Karpas-422 (cell line): ENCODE measurements at places on chromosomes 7 and 10. TPM values are rescaled to one million over a fixed set of nuclear protein-coding genes. Genes with fewer than 3 reads are reported as not detected.

DNA sequence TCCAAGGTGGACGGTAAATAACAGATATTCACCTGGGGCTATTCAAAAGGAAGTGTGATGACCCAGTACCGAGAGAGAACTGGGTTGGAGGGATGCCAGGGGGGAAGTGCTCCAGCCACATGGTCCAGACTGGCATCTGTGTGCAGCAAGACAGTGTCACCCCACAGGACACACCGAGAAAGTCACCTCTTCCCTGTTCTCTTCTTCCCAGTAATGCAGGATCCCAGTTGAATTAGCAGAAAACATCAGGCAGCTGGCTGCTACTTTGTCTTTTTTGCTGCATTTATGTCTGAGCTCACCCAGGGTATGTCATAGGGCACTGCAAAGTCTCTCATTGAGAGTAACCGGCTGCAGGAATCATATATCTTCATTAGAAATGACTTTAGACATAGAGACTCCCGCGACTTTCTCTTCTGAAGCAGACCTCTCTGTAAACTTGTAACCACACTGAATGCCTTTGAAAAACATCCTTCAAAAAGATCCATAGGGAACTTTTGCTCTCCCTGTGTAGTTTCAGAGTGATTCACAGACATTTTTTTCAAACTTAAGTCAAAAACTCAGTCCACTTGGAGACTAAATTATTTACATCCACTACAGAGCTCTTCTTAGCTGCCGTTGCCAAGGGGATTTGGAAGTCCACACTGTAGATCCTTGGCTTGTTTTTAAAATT lies 609.0 kb upstream of the DPP6 start:
- DNase-seq = no peak

DNA sequence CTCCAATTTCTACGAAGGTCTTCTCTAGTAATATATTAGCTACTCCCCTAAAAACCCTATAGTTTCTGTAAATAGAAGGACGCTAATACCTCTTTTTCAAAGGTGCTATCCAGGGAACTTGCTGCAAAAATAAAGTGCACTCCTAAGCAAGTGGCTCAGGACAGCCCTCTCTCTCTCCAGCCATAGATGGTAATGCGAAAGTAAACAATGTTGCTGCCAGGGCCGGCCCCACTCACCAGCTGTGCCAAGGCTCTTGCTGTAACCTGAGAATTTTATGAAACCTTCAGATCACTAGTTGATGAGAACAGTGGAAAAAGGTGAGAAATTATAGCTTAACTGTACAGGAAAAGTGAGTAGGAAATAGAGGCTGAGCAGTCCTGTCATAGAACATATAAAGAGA lies 10.9 kb upstream of the TAS2R39 start:
- DNase-seq = no peak

- DNase-seq = no peak
Observed at GRCh38 chr10:85557077-85557476, 809.5 kb downstream of the GRID1 start.

The ITGA8 gene
- not detected in 2 replicates for total RNA-seq

The ASZ1 gene
- not detected in 2 replicates for total RNA-seq

The NEUROD6 gene
- not detected in 2 replicates for total RNA-seq

DNA sequence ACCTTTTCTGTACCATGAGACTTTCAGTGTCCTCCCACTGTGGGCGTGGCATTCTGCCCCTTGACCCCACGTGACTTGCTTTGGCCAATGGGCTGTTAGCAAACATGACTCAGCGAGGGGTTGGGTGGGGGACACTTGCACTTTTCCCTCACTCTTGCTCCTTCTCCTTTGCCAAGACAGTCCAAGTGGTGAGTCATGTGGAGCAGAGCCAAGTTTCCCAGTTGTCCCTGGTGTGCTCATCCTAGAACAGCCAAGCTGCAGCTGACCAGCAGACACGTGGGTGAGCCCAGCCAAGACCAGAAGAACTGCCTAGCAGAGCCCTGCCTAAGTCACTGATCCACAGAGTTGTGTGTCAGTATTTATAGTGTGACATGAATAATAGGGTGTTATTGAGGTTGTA lies 82.8 kb upstream of the CPXM2 start:
- no peak for DNase-seq

DNA sequence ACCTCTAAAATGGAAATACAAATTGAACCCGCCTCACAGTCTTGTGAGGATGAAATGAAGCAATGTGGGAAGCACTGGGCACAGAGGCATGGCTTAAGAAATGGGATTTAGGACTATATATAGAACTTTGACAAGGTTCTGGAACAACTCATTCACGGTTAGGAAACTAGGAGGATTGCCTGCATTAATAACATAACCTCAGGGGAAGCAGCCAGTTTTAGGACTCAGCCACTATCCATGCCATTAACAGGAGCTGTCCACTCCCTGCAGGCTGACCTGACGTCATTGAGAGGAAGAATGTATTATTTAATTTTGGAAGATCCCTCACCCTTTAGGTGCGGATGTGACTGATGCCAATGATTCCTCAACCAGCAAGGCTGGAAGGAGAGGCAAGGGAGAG lies 34.8 kb downstream of the ITGB8 start:
- DNase-seq = no peak

DNA sequence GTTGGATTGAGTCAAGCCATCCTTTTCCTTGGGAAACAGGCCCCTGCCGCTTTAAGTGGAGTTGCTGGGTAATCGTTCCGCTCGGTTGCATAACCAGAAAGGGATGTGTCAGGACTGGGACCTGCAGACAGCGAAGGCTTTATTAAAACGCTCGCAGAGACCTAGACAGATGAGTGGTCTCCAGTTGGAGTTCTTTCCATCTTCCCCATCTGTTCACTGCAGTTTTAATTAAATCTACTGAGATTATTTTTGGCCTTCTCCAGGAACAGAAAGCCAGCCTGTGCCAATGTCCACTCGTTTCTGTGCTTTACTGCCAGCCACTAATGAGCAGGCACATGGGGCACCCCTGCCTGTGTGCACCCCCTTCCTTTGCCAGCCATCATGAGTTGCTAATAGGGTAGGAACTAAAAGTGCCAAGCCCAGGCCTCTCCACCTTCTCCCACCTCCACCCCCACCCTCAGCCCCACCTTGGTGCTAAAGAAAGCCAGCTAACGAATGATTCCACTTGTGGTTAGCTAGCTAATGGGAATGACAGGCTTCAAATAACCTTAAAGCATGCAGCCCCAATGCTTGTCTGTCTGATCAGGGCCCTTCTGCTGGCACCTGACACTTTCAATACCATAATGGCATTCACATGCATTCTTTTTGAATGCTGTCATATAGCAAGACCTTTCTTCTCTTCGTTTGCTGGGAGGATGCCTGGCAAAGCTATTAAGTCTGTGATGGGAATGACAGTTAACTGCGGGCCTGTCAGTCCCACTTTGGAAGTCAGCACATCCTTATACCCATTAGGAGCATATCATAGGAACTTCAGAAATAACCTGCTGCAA lies 556.8 kb upstream of the GALNT17 start:
- DNase-seq = no peak

DNA sequence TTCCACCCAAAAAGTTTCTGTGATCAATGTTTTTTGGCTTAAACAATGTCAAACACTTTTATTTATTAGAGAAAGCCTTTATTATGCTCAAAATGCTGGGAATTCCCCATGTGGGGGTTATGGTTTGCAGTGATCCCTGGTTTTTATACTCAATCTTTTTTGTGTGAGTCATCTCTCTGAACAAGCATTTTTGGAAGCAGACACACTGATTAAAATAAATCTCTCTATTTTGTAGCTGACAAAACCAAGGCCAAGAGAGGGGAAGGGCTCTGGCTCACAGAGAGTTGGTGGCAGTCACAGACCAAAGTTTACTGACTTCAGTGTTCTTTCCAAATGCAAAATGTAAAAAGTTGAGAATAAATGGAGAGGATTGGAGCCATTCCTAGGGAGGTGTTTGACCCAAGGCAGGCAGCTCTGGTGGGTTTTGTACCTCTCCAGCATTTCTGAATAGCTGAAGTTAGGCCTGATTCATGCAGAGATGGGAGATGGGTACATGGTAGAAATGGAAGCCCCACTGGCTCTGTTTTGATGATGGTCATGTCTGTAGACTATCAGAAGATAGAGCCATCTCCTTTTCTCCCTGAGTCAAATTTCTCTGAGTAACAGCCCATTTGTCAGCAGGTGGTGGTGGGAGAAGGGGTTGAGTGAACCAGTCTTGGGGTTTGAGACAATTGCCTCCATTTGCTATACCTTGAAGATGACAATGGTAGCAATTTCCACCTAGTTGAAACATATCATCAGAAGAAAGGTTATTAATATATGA lies 45.4 kb upstream of the NAMPT start:
- DNase-seq = no peak

The PRSS1 gene
- not detected in 2 replicates for total RNA-seq

DNA sequence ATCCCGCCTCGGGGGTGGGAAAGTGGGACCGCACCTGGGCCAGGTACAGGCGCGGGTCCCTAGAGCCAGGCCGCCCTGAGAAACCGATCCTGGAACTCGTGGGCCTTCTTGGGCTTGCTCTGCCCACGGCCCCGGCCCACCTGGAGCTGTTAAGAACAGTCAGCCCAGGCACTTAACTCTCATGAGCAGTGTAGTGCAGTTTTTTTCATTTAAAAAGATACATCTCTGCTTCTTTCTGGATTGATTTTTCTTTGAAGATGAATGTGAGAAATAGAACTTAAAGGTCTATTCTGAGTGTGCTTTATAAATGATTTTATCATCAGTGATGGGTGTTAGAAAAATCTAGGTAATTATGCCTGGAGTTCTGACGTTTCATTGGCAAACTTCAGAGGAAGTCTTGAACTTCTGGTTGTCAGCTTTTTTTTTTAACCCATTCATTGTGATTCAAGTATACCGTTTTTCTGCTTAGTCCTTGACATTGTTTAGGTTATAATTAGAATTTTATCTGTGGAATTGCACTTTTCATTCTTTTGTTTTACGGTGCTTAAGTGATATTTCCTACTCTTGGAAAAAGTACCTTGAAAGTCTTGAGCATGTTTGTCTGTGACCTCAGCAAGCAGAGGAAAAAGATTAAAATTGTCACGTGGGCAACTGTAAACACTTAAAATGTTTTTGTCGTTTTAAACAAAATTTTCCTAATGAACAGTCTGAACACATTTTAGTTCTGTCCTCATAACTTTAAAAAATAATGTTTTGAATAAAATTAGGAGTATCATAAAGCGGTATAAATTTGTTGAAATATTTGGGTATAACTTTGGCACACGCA lies 906 bp downstream of the CDK1 start:
- DNase-seq = peak; percentile 63

GRCh38 chr7:83613232-83613631 lies 35.7 kb downstream of the SEMA3E start:
- no peak for DNase-seq

DNA sequence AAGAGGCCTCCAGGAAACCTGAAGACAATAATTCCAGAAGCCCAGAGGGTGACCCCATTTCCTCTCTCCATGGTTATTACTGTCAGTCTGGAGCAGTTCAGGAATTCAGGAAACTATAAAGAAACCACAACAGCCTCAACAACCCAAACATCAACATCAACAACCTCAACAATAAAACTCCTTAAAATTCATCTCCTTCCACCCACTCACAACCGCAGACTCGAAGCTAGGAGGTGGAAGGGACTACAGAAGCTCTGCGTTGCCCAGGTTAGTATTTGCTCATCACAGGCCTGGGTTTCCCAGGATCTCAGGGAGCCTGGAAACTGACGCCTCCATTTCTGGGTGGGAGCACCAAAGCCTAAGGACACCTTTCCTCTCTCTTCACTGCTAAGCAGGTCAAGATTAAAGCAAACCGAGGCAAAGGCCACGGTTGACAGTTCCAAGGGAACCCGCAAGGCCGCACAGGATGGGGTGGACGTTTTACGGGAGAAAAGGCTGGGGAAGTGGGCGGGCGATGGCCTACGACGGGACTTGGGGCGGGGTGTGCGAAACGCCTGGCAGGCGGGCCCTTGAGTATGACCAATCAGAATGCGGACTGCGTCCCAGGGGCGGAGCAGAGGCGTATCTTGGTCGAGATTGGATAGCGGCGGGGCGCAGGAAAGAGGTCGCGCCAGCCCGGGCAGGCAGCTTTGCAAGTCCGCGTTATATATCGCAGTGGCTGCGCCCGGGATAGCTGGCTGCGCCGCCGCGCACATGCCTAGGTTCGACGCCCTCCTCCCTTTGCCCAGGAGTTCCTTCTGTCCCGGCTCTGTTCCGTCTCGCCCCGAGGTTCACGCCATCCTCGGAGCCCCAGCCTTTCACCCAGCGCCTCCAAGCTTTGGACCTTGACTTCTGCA lies at the start of gene ELOVL3:
Gene ELOVL3, plus strand, starts transcription at position 654 of the 896 bp plus-strand sequence. CDS start 250 bp downstream, outside the sequence.
- DNase-seq = peak; percentile 93

The KEL gene
- total RNA-seq = 0.36 TPM in 1 of 2 replicates, not detected in the other

- DNase-seq = peak; percentile 43
Observed at GRCh38 chr10:110226926-110227641, 19.7 kb downstream of the MXI1 start.

- peak; percentile 74 for DNase-seq
Observed at GRCh38 chr10:84205049-84205852, 10.9 kb downstream of the CDHR1 start.

DNA sequence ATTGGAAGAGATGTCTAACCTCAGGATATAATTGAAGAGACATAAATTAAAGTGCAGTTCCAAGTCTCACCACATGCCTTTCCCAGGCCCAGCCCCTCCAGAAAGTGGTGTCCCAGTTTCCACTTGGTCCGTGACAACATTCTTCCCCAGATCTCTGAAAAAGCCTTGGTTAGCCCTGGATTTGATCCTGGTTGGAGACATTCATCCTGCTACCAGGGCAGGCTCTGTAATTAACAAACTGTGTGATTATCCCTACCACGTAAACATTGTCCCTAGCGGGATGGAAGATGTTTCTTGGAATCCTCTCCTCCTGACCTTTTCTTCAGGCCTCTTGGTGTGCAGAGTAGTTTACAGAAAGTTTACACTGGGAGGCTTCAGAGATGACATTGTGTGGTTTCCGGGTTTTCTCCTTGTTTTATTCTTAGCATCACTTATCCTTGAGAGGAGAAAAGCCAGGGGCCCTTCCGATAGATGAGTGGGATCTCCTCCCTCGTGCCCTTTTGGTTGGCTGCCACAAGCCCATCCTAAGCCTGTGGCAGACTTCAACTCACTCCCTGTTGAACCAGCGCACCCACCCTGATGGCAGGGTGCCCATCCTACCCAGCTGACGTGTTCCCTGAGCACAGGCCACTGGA lies 83.8 kb downstream of the COL13A1 start:
- DNase-seq = no peak

DNA sequence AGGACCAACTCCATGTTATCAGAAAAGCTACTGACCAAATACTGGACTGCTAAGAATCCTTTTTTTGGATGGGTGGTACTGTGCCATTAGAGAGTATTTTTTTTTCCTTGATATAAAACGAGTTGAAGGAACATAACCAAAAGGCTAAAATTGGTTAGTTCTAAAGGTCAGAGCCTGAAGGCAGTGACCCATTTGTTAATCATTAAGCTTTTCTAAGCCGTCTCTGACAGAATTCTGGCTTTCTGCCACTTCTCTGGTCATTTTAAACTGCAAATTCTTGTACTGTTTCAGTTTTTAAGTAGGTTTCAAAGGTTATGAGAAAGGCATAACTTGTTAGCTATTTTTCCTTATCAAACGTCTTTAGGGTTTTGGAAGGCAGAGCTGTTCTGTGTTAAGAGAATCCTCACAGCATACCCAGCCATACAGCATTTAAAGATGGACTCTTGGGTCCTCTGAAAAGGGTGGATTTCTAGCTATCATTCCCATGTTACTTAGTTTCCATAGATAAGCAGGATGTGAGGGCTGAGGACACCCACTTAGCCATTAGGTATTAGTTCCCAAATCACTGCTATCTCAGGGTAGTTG lies 196.8 kb downstream of the RNLS start:
- DNase-seq = peak; percentile 67

The CDC14C gene
- not detected in 2 replicates for total RNA-seq
